Large intestine (tissue), 12 donors: ENCODE measurements at places on chromosomes 2 and 18. TPM values are rescaled to one million over a fixed set of nuclear protein-coding genes. Genes with fewer than 3 reads are reported as not detected.

- no peak for DNase-seq
These were observed 650 bp upstream of the AFG3L2 start for GRCh38 chr18:12377556-12378197.

GRCh38 chr18:8036551-8036950 is 469.4 kb downstream of the PTPRM start:
- DNase-seq, result no peak

DNA sequence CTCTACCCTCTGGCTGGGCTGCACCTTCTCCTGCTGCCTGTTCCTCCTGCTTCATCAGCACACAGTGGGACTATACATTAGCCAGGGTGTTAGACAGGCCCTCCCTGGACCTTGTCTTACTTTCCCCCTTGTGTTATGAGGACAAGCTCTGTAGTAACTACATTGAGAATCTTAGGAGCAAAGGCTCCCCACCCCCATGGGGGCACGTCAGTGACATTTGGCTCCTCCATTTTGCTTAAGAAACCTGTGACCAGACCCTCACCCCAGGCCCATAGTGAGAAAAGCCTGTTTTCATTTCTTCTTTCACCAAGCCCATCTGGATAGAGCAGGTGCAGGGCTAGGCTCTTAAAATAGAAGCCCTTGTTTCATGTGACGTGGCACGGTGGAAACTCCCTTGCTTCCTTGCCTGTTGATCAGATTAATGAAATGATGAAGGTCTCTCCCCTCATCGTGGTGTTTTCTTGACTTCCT is 146.7 kb downstream of the RPIA start:
- DNase-seq, result no peak

- no peak for DNase-seq
These were observed 33.8 kb downstream of the LPIN2 start for GRCh38 chr18:2979129-2979528.

- DNase-seq, result no peak
These were observed 49.9 kb upstream of the CALCRL start for GRCh38 chr2:187497858-187498463.

GRCh38 chr2:43341959-43342757 is 115.8 kb upstream of the ZFP36L2 start:
- DNase-seq, result no peak

The SCN3A gene
- 5.5 TPM for polyA plus RNA-seq

The CDK15 gene
- 0.24 TPM for polyA plus RNA-seq

The PRKRA gene
- polyA plus RNA-seq, result 45.1 TPM

The BMP10 gene
- polyA plus RNA-seq, result not detected
